Midbrain (tissue), 1 donor: ENCODE measurements at places on chromosomes 3 and 15.

- DNase-seq: no peak
Observed at GRCh38 chr3:56121716-56122115, 346.6 kb downstream of the ERC2 start.

DNA sequence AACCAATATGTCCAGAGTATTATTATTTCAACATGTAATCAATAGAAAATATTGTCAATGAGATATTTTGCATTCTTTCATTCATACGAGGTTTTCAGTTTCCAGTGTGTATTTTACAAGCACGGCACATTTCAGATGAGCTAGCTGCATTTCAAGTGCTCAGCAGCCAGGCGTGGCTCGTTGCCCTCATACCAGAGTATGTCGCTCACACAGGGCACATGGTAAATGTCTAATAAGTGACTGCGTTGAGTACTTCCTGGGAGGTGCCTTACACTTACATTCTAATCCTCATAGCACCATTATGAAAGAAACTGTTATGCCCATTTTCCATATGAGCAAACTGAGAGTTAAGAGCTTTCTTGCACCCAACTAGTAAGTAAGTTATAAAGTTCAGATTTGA, 47.4 kb downstream of the TMEM266 start:
- DNase-seq: no peak

- no peak for DNase-seq
Observed at GRCh38 chr3:146640361-146640760, 35.2 kb upstream of the PLSCR5 start.

GRCh38 chr3:147038481-147038880, 367.9 kb downstream of the ZIC4 start:
- no peak for DNase-seq

GRCh38 chr15:91751611-91752010, 101.9 kb upstream of the SLCO3A1 start:
- DNase-seq: peak; percentile 57

GRCh38 chr3:89380016-89380415, 272.6 kb downstream of the EPHA3 start:
- DNase-seq: no peak

DNA sequence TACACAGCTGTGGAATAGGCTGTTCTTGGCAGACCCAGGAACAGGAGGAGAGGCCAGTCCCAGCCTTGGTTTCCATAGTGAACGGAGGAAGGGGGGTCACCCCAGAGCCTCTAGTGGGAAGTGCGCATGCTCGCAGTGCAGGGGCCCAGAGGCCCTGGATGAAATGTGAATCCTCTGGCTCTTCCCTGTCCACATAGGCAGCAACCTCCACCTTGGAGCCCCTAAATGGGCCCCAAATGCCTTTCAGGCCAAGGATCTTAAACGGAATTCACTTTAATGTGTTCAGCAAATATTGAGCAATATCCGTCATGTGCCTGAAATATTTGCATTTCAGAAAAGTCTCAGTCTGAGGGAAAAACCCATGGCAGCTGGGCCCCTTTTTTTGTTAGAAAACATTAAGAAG, 3.3 kb upstream of the NDN start:
- peak; percentile 71 for DNase-seq

DNA sequence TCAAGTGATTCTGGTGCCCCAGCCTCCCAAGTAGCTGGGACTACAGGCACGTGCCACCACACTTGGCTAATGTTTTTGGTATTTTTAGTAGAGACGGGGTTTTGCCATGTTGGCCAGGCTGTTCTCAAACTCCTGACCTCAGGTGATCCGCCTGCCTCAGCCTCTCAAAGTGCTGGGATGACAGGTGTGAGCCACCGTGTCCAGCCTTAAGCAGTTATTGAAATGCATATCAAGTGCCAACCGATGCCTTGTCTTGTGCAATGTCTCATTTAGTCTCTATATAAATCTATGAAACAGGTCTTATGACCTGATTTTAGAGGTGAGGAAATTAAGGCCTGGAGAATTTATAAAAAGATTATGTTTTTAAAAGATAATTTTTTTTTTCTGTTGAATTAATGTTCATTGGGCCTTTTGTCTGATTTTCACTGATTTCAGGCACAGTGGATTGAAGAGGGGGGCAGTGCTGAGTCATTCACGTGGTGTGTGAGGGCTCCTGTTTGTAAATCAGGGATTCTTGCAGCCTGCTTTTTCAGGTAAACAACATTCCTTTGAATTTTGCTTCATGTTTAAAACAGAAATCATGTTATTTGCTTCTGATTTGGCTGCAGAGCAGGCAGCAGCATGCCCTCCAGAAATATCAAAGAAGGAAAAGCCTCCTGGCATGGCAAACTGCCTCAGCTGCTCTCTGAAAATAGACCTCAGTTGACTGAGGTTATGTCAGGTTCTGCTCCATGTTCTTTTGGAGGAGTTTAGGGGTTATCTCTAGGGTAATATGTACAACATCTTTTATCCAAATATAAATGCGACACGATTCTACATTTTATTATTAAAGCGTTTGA, 407.0 kb upstream of the RGMA start:
- no peak for DNase-seq

DNA sequence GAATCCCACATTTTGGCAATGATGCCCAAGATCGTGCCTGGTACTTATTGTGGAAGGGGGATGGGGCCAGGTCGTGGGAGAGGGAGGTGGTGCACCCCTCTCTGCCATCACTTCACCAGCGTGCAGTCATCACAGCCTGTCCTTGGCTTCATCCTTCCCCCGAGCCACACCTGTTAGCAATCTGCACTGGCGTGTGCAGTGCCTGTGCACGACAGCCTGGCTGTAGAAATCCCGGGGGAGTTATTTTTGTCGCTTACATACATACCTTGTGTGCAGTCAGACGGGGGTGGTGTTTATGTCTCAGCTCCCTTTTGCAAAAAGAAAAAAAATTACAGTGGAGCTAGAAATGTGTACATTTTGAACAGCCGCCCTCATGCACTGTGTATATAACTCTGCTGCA, 216.0 kb downstream of the TLE3 start:
- no peak for DNase-seq

GRCh38 chr3:102192575-102192974, 242.2 kb upstream of the ZPLD1 start:
- DNase-seq: no peak

DNA sequence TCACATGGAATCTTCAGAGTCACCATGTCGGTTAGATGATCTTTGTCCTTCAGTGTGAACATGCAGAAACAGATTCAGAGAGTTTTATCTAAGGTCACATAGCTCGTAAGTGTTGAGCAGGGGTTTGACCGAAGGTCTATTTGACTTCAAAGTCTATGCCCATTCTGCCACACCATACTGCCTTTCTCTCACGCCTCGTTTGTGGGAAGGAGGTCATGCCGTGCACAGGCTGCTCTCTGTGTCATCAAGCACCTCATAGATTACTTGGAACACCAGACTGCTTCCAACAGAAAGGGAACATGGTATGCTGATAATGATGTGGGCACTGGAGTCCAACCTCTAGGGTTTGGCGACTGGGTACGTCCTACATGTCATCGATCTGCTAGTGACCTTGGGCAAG, 128.8 kb downstream of the SV2B start:
- DNase-seq: no peak
